ENCODE measurements at places on chromosomes 1 and 21.
A peak's percentile ranks its signal among the peaks of the same experiment; 100 is the strongest.

DNA sequence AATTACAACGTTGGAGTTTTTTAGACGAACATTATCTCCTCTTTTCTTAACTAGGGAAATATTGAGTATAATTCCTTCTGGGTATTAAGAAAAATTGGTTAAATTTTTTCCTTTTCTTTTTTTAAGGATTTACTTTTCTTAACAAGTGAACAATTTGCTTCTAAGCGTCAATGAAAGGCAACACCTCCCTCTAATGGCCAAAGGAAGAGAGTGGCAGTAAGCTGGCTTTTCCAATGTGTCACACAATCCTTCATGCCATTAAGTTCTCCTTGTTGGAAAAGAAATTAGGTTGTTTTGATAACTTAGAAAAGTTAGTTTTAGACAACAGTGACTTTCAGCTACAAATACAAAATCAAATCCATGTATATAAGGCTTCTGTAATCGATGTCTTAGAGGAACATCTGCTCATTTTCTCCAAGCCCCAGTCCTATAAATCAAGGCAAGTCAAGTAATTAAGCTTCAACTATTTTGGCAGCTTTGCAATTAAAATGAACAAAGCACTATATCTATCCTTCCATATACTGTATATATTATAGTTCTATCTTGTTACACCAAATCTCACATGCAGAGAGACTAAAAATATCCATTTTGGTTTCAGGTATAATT lies 62.8 kb downstream of the EDEM3 start:
- peak; percentile 29 for DNase-seq

GRCh38 chr1:170618421-170618820 lies 45.5 kb upstream of the PRRX1 start:
- DNase-seq, result no peak

DNA sequence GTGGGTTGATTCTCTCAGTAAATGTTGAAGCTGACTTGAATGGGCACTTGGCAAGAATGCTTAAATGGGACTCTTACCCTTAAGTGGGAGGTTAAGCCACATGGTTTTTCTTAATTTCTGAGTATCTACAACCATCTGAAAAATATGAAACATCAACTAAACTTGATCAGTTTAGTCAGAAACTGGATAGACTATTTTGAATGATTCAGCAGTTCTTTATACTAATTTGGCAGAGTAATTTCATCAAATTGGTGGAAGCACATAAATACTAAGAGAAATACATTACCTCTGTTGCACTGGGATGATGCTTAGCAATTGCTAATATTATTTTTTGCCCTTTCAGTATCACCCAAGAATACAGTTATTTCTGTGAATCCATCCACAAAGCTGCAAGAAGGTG lies 4.7 kb downstream of the VCAM1 start:
- DNase-seq, result no peak

GRCh38 chr1:60111716-60112115 lies 38.1 kb upstream of the C1orf87 start:
- DNase-seq, result no peak

GRCh38 chr1:2801535-2802291 lies at the start of gene TTC34:
TSS of gene TTC34 (minus strand) at chr1:2801693. CDS start at chr1:2800827, 866 bp downstream.
- DNase-seq, result peak; percentile 55

GRCh38 chr1:210332719-210333398 lies 4.2 kb downstream of the HHAT start:
- DNase-seq, result no peak

DNA sequence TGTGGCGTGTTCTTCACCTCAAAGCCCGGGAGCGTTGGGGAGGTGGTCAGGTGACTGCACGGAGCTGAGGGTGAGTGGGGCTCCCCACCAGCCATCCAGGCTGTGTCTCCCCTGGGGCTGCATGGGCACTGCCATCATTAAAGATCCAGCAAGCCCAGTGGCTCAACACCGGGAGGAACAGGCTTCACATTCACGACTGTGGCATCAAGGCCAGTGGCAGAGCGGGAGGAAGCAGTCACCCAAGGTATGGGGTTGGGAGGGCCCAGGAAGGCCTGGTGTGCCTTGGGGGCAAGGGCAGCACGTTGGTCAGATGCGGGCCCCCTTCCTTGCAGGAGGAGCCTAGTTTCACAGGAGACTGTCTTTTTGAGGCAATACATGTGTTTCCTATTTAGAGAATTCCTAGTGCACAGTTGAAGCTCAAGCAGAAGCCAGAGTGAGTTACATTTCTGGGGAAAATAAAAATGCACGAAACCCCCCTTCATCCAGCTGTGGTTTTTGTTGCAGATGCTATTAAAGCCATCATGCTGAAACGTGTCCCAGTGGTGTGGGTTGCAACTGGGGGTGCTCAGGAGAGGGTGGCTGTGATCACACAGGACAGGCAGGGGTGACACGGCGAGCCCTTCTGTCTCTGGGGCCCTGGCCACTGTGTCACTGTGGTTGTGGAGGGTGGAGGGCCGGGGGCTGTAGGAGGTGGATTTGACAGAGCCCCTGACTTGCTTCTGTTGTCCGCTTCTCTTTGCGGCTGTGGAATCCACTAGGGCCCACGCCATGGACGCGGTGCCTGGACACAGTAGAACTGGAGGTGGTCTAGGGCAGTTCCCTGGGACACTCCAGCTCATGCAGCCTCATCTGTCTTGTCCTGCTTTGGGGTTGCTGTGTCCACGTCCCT lies 34.1 kb downstream of the SNAP47 start:
- DNase-seq, result no peak

DNA sequence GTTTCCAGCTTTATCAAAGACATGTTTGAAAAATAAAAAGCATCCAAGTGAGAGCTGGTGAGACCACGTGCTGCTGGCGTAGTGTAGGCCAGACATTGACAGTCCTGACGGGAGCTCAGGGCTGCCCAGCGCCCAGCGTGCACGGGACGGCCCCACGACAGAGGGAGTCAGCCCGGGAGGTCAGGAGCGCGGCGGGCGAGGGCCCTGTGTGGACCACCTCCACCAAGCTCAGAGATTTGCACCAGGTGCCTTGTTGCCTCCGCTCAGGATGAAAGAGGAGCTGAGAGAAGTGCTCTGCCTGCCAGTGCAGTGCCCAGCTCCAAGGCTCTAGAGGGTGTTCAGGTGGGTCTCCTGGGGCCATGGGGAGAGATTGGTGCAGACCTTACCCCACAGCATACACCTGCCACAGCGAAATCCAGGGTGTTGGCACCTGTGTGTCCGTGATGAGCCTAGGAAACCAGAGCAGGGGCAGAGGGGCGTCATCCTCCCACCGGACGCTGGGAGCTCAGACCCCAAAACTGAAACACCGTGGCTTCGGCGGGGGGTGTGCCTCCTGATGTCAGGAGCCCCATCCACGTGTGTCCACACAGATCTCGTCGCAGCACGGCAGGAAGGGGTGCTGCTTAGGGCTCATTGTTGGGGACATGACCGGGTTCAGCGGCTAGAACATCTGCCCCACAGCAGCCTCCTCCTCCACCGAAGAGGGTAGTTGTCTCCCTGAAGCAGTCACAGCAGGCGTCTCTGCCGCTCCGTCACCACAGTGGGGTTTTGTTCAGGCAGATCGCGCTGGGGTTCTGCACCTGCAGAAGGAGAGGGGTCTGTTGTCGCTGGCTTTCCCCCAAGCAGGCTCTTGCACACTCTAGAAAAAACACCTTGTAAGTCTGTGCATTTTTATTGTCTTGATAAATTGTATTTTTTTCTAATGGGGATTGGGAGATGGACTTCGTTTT lies 64.2 kb downstream of the POFUT2 start:
- DNase-seq, result no peak

DNA sequence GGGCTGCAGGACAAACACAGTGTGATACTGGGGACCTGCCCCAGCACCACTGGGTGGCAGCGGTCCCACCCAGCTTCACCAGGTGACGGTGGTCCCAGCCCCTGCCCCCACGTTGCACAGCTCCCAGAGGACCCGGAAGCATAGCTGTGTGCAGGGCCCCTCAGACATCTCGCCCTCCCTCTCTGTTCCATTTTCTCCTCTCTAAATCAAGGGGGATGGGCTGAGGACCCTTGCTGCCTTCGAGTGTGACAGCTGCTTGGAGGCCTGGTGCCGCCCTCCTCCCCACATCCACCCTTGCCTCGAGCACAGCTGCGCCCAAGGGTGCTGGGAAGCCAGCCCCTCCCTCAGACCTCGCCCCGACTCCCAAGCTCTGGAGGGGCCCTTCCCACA lies 16.1 kb upstream of the LRRC3 start:
- no peak for DNase-seq

DNA sequence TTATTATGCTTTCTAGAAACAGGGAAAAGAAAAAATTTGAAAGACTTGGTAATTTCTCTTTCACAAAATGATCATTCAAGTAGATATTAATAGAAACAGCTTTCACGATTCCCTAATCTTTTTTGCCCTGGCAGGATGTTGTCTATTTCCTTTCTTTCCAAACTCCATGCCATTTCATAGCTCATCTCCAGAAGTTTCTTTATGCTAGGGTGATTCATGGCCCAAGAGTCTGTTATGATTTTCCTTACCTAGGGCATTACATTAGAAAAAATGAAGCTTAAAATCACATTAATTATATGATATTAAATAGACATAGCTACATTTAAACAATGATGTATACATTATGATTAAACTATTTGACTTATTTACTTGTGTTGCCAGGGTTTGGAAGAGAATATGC lies 762.1 kb downstream of the LTN1 start:
- no peak for DNase-seq

GRCh38 chr1:22673486-22674409 lies 20.7 kb downstream of the C1QB start:
- DNase-seq, result no peak

GRCh38 chr1:163980394-163980793 lies 578.6 kb upstream of the PBX1 start:
- no peak for DNase-seq

DNA sequence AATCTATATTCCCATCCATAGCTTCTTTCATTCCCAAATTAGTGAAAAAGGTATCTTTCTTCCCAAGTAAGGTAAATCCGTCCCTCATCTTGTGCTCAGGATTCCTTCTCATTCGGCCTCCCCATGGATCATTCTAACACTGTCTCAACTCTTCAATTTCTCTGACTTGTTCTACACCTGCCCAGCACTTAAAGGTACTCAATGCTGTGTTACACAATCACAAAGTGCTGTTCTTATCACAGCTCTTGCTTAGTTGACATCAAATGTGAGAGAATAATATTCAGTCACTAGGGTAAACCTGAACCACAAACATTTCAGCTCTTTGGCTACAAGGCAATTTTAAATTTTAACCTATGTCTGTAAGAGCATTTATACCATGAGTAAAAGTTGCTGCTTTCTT lies 94.8 kb downstream of the DIRAS3 start:
- no peak for DNase-seq

DNA sequence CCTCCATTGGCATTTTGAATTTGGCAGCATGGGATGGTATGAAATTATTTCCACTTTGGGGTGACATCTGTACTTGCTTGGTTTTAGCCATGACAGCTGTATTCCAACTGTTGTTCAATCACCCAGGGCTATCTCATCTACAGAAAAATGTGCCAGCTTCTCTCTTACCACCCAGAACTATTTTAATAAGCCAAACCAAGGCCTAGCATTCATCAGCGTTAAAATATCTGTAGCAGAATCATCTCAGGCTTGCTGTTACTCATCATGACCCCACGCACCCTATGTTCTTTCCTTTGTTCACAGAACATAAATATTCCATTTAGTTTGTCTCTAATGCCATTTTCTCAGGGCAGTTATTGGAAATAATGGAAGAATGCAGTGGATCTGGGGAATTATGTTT lies 49.8 kb downstream of the GIPC2 start:
- DNase-seq, result no peak

- DNase-seq, result no peak
These were observed 49.3 kb downstream of the CD34 start for GRCh38 chr1:207861442-207862177.

- DNase-seq, result no peak
These were observed 32.9 kb downstream of the MEGF6 start for GRCh38 chr1:3578433-3578805.

DNA sequence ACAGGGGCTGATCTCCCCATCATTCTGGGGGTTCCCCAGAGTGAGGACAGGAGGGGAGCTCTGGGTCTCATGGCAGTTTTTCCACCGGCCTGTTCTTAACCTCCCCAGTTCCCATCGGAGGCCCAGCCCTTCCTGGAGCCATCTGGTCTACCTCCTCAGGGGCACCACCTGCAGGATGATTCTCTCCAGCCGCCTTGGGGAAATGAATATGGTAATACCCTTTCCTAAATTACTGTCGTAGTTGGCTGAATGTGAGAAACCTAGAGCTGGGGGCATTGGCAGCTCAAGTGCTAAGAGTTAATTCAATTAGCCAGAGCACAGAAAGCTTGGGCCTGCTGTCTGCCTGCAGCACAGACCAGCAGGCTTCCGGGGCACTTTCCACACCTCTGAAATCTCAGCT lies 64.9 kb downstream of the TAS1R2 start:
- no peak for DNase-seq

DNA sequence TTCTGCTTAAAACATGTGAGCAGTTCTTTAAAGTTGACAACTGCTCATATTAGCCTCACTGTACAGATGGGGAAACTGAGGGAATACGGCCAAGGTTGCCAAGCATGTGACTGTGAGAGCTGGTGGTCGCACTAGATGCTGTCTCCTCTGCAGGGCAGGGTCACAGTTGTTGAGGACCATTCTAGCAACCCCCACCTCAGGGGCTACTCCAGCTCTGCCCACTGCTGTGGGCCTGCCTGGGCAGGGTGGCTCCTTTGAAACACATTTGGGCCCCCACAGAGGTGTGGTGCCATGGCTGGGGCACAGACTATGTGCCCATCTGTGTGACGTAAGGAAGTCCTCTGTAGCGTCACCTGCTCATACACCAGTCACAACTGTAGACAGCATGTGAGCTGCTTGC lies 779 bp downstream of the THEM5 start:
- no peak for DNase-seq

- no peak for DNase-seq
These were observed 4.7 kb downstream of the TMEM50A start for GRCh38 chr1:25342846-25343245.

- DNase-seq, result no peak
These were observed 1.5 kb downstream of the MLLT11 start for GRCh38 chr1:151061704-151062103.

DNA sequence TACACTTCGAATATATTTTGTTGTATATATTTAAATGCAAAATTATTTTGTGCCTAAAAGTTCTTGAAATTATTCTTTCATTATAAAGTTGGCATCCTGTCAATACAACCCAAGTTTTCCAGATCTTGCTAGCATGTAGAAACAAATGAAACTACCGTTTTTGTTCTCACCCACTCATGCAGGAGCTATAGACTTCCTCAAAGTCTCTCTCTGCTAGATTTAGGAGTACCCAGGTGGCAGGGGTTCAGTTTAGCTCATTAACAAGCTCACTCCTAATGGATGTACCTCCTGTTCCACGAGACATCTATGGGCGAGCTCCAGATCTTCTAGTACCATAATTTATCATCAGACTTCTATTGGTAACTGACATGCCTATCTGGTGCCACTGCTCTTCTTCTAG lies 390.2 kb upstream of the POU3F1 start:
- DNase-seq, result no peak

GRCh38 chr1:83029916-83030315 lies 969.0 kb downstream of the TTLL7 start:
- DNase-seq, result no peak
